Activated CD8-positive, alpha-beta T cell treated with anti-CD3 and anti-CD28 coated beads, Interleukin-2, amount 10 ng/mL, durations not matched to agents 7 days and 5 days (primary cell): ENCODE measurements at places on chromosomes 1 and 21. TPM values are rescaled to one million over a fixed set of nuclear protein-coding genes. Genes with fewer than 3 reads are reported as not detected.

DNA sequence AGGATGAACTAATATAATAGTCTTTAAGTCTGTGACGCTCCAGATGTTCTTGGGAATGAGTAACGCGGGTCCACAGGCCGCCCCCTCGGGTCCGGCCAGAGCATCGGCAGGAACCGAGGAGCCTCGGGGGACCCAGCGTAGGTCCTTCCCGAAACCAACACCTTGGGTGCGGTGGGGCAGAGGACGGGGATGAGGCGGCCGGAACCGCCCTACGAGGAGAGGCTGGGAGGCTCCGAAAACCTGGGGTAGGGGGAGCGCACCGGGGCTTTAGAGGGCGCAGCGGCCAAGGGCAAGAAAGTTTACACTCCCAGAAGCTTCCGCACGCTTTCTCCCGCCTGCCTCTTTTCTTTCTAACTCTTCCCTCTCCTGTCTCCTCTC, 7.1 kb downstream of the DMRTA2 start:
- DNase-seq: no peak

- DNase-seq: no peak
Measured at GRCh38 chr1:64967381-64967780, 1.0 kb upstream of the JAK1 start.

GRCh38 chr1:3192825-3193224, 123.8 kb downstream of the PRDM16 start:
- no peak for DNase-seq

The CYP4Z1 gene
- not detected for total RNA-seq

DNA sequence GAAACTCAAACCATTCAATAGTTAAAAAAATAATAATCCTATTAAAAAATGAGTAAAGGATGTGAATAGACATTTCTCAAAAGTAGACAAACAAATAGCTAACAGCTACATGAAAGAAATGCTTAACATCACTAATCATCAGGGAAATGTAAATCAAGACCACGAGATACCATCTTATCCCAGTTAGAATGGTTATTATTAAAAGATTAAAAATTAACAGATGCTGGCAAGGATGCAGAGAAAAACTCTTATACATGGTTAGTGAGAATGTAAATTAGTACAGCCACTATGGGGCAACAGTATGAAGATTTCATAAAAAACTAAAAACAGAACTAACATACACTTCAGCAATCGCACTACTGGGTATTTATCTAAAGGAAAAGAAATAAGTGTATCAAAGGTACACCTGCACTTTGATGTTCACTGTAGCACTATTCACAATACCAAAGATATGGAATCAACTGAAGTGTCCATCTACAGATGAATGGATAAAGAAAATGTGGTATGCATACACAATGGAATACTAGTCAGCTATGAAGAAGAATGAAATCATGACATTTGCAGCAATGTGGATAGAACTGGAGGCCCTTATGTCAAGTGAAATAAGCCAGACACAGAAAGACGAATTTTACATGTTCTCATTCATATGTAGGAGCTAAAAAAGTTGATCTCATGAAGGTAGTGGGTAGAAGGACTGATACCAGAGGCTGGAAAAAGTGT, 117.9 kb downstream of the ACBD6 start:
- no peak for DNase-seq

The VCAM1 gene
- 0.08 TPM for total RNA-seq

The RNU1-4 gene
- total RNA-seq: 1,730 TPM

GRCh38 chr21:32020564-32020963, 147.7 kb downstream of the HUNK start:
- DNase-seq: no peak

- DNase-seq: no peak
Measured at GRCh38 chr1:108142773-108143394, 57.3 kb downstream of the SLC25A24 start.

The PSMA5 gene
- total RNA-seq: 174 TPM

DNA sequence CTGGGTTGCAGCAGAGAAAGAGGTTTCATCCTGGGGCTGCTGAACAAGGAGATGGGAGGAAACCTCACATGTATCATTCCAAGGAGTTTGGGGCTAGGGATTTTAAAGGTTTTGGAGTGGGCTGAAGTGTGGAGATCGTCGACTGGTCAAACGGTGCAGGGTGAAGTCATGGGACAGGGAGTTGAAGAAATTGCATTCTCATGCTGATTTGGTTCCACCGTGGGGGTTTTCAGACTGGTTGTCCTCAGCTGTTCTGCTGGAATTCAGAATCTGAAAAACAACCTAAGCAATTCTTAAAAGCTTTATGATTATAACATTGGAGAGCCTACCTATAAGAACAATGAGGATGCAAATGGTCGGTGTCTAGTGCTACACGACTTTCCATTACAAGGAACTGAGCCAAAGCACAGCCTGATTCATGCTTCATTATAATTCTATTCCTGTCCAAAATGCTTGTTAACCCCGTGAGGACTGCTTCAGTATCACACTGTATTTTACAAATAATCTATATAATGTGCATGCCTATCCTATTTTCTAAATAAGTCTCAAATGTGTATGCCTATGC, 242.7 kb downstream of the TM2D1 start:
- no peak for DNase-seq

GRCh38 chr1:66464351-66464750, 69.6 kb upstream of the SGIP1 start:
- DNase-seq: no peak

GRCh38 chr1:242629396-242629795, 104.9 kb upstream of the PLD5 start:
- DNase-seq: no peak

The ARHGEF10L gene
- not detected for total RNA-seq

The CD2 gene
- total RNA-seq: 189 TPM

- DNase-seq: no peak
Measured at GRCh38 chr1:6512245-6512907, 20.9 kb upstream of the PLEKHG5 start.

The KCNE2 gene
- not detected for total RNA-seq

GRCh38 chr1:155983191-155984024, 5.1 kb upstream of the ARHGEF2 start:
- no peak for DNase-seq

The MYBPHL gene
- total RNA-seq: not detected

- DNase-seq: no peak
Measured at GRCh38 chr1:235067396-235068157, 61.1 kb downstream of the TOMM20 start.

DNA sequence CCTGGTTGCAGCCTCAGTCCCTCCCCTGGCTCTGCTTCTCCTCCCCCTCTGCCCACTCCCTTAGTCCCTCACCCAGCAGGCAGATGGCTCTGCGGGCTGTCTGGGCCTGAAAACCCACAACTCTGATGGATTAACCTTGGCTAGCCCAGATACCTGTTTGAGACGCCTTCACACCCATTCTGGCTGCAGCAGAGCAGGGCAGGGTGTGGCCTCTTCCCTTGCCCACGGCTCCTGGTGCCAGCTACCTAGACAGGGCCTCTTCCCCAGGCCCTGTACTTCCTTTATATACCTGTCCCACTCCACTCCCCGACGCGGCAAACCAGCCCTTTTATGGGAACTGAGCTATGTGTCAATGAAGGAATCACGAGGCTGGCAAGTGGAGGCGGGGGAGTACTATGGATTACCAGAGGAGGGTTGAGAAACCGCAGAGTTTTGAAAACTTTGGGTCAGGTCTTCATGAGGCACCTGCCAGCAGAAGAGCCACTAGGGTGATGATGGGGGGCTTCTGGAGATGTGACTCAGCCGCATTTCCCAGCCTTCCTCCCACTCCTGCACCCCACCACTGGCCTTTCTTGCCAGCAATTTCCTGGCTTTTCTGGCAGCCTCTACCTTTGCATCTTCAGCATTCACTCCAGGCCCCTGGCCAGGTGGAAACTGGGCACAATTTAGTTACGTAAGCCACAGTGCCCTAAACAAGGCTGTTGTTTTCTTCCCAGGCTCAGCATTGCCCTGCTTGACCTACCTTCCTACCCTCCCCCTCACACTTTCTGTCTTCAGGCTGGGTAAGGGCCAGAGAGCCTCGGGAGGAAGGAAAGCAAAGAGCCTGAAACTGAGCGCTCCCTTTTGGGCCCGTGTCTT, at the start of gene CHI3L1:
CHI3L1 (minus strand) TSS at position 259 of the 858 bp plus-strand sequence; CDS start at position 178, 81 bp downstream.
- DNase-seq: no peak

The LCE1E gene
- not detected for total RNA-seq

GRCh38 chr1:208033236-208033635, 122.3 kb upstream of the CD34 start:
- DNase-seq: no peak

DNA sequence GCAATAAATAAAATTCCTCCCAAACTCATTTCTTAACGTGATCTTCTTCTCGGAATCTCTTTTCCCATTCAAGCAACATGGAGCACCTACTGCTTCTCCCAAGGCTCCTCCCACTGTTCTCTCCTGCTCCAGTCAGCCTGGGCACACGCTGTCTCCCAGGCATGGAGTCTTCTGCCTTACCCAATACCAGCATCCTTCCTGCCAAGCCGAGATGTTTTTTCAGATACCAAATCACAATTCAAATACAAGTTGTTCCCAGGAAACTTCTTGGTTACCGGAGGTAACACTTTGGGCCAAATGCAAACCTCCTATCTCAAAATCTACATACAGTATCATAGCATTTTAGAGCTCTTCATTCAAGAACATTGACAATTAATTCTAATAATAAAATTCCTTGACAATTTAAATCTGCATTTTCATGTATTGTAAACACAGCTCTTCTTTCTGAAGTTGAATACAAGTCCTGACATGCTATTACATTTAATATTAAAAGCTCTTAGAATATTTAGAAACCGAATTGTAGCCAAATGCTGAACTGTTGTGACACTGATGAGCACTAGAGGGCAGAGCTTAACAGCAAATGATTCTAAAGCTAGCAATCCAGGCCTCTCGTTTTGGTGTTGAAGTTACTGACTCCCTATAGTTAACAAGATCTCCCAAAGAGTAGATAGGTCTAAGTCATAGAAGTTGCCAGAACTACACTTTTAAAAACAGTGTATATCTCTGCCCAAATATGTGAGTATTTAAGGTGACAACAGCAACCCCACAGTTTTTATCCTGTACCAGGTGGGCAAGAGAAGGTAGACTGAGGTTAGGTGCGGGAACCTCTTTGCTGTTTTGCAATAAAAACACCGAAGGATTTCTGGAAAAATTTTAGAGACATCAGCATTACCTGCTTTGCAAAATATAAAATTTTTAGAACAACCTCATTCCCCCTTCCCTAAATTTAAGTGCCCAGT, 52.3 kb downstream of the BCAR3 start:
- DNase-seq: peak; percentile 61

DNA sequence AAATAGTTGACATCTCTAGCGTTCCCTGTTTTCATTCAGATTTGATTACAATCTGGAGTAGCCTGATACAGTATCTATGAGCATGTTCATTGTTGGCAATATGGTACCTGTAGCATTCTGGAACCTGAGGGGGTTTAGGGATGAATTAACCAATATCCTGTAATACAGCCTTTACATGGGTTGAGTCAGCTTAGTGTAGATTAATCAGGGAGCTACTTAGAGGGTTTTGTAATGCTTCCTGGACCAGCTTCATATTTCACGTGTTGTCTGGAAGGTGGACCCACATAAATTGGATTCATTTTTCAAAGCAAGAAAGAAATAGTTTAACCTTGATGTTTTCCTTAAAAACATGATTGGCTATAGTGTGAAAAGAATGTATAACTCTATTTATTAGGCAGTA, 3.6 kb downstream of the OTUD3 start:
- no peak for DNase-seq

GRCh38 chr1:17669866-17670451, 85.2 kb upstream of the ACTL8 start:
- no peak for DNase-seq

The RWDD3 gene
- 17.1 TPM for total RNA-seq

The CD101 gene
- total RNA-seq: 34.4 TPM

The POGZ gene
- 67.7 TPM for total RNA-seq

The TMPRSS3 gene
- total RNA-seq: 10.1 TPM
